Hematopoietic multipotent progenitor cell treated with erythropoietin and hydrocortisone succinate and interleukin-3 and kit ligand, for 8 days (in vitro differentiated cells): ENCODE measurements at places on chromosomes 1 and 21.
A peak's percentile ranks its signal among the peaks of the same experiment; 100 is the strongest.

DNA sequence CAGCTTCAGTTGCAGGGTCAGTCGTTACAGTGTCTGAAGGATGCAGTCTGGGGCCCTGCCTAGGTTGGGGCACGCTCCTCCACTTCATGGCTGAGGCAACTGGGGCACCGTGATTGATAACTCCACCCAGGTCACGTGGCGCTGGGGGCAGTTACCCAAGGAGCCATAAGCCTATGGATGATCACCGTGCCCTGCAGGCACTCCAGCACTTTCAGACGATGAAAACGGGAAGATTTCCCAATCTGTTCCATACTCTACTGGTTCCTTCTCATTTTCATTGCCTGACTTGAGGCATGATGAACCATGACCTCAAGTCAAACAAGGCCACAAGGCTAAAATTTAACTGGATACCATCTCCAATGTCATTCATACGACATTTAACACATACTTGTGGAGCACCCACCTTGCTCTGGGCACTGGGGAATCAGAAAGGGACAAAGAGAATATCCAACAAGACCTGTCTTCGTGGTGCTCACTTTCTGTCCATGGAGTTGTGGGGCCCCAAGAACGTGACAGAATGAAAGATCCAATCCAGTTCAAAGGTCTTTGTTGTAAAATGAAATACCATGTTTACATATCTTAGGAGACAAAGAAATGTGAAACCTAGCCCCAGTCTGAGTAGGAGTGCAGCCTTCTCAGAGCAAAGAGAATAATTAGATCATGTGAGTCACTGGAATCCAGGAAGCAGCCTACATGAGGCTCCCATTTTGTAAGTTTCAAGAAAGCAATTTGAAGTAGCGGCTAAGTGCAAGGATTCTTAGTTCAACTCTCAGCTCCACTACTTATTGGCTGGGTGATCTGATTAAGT lies 39.4 kb upstream of the SPOCD1 start:
- DNase-seq, result no peak

- no peak for DNase-seq
Observed at GRCh38 chr21:14559102-14559501, 13.0 kb upstream of the SAMSN1 start.

DNA sequence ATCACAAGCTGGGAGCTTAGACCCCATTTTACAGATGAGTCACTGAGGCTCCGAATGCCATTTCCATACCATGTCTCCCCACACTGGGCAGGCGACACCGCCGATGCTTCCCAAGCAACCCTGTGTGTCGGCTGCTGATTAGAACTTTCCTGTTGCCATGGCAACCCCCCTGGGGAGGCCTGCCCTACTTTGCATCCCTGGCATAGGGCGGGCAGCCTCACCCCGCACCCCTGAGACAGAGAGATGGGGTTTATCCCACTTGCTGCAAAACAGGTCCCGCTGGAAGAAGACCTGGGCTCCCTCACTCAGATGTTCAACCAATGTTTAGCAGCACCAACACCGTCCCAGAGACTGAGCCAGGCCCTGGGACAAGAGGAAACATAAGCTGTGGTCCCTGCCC lies 81.5 kb downstream of the CAMK2N1 start:
- DNase-seq, result no peak

- DNase-seq, result no peak
Observed at GRCh38 chr1:213931836-213932235, 55.9 kb upstream of the PROX1 start.

DNA sequence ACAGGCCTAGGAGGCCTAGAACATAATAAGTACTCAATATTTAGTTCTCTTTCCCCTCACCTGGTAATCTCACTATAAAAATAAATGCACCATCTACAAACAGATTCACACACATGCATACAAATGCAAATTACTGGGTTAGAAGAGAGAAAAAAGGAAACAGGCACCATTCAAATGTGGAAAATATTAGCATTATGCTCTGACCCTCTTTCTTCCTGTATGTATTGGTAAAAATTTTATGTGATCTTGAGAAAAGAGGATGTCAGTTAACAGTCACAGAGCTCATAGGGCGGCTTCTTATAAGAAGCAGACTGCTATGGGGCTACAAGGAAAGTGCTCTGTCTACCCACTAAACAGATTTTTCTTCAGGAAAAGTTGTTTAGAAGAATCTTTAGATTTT lies 565.4 kb downstream of the LMO4 start:
- no peak for DNase-seq

GRCh38 chr1:7462617-7463016 lies 308.5 kb upstream of the VAMP3 start:
- DNase-seq, result no peak

DNA sequence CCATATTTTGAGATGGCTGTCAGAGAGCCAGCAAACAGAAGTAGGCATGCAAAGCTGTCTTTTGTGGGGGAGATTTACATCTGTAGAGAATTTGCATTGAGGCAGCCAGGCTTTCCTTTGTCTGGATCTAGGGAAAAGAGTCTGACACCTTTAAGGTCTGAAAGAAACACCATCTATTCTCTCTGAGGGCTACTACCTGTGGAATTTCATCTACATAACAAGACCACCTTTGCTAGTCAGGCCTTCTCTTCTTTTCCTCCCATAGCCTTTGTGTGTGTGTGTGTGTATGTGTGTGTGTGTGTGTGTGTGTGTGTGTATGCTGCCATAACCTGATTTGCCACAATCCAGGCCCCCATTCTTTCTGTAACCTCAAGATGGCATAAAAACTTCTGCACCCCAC lies 28.4 kb upstream of the DMRTB1 start:
- no peak for DNase-seq

DNA sequence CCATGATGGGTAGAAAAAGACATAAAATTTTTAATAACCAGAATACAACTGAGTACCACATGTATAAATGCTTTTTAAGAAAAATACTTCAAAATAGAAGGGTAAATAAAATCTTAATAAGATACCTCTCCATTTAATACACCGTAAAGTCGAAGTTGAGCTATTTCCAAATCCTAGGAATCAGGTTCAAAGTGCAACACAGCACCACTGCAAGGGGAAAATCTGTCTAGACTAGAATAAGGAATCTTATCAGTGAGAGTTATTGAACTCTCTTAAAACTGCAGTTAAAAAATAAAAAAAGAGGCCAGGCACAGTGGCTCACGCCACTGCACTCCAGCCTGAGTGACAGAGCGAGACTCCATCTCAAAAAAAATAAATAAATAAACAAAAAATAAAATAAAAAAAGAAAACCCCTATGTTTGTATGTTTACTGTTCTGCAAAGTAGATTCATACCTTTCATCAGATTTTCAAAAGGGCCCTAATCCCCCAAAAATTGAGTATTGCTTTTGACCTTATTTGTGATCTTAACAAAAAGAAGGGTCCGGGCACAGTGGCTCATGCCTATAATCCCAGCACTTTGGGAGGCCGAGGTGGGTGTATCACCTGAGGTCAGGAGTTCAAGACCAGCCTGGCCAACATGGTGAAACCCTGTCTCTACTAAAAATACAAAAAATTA lies 109.0 kb downstream of the EIF4G3 start:
- no peak for DNase-seq

- no peak for DNase-seq
Observed at GRCh38 chr21:21688889-21689288, 690.7 kb downstream of the NCAM2 start.

- DNase-seq, result peak; percentile 13
Observed at GRCh38 chr1:93758842-93759515, 77.3 kb upstream of the BCAR3 start.

GRCh38 chr1:205008896-205009295 lies 34.1 kb upstream of the CNTN2 start:
- no peak for DNase-seq

DNA sequence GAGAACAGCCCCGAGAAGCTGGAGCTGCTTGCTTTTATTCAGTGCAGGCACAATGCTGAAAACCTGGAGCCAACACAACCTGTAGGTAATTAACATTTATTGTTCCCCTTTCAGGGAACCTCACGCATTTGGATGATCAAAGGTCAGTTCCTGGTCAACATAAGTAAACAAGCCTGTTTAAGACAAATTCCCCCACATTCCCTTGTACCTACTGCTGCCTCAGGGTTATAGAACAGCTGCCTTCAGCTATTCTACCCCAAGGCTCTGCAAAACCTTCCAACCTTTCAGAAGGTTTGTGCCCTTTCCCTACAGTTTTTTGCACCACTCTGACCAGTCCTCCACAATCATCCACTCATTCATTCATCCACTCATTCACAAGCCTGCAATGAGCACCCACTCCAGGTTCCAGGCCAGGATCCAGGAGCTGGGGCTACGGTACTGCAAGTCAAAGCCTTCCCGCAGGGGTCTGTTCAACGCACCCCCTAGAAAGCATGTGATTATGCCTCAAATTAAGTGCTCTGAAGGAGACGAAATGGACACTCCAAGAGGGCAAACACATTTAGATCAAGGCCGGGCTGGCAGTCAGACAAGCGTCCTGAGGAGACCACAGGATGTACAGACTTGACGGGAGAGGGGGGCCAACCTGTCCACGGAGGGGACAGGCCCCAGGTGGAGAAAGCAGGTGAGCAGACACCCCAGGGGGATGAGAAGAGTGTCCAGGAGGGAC lies 683.9 kb downstream of the MATN1 start:
- DNase-seq, result no peak

- DNase-seq, result no peak
Observed at GRCh38 chr1:192696082-192696481, 60.1 kb downstream of the RGS13 start.

GRCh38 chr1:19344372-19344810 lies 32.3 kb downstream of the SLC66A1 start:
- peak; percentile 31 for DNase-seq

GRCh38 chr1:227299241-227299627 lies 19.1 kb downstream of the CDC42BPA start:
- DNase-seq, result no peak

- DNase-seq, result peak; percentile 67
Observed at GRCh38 chr1:154992721-154993571, 440 bp upstream of the LENEP start.

DNA sequence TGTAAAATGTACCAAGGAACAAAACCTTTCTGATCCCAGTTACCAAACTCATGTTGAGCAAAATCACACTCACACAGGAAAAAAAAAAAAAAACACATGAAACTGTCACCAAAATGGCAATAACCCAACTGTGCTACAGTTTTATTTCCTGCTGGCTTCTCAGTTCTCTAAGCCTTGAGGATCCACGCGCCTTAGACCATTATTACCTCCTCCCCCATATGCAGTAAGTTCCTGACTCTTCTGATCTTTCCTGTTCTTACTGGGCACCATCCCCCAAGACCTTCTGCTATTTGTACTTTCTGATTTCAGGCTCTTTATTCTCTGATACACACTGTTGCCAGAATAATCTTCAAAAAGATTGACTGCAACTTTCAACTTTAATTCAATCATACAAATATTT lies 79.6 kb downstream of the SLC45A1 start:
- DNase-seq, result no peak
